ENCODE measurements at places on chromosomes 4 and X.

DNA sequence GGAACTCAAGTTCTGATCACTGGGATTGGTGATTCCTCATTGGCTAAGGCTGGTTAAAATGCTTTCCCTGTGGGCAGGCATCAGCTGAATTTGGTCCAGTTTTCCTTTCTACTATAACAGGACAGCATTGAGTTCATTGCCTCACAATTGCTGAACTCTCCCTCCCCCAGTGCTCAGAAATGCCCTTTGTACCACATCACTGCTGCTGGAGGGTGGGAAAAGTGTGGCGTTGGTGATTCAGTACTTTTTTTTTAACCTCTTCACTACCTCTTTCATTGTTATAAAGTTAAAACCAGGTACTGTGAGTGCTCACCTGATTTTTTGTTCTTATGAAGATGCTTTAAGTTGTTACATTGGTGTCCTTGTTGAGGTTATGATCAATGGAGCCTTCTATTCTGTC is 69.3 kb upstream of the IL2 start:
- no peak for DNase-seq

DNA sequence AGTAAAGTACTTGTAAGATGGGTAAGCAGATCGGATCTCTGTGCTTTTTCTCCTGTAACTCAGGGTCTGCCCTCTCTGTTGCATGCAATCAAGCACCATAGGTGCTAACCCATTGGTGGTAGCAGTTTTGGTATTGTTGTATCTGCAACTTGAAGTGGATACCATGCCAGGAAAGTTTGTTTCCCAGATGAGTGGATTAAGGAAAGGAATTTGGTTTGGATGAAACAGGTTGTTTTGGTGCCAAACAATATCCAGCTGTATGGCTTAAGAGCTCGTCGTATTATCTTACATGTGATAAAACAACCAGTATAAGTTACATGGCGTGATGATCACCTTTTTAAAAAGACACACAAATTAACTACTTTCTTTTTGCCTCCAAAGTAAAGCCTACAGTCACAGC is 280.9 kb upstream of the TENM3 start:
- DNase-seq = no peak

GRCh38 chr4:27692158-27692557 is 831.5 kb downstream of the STIM2 start:
- DNase-seq = no peak

DNA sequence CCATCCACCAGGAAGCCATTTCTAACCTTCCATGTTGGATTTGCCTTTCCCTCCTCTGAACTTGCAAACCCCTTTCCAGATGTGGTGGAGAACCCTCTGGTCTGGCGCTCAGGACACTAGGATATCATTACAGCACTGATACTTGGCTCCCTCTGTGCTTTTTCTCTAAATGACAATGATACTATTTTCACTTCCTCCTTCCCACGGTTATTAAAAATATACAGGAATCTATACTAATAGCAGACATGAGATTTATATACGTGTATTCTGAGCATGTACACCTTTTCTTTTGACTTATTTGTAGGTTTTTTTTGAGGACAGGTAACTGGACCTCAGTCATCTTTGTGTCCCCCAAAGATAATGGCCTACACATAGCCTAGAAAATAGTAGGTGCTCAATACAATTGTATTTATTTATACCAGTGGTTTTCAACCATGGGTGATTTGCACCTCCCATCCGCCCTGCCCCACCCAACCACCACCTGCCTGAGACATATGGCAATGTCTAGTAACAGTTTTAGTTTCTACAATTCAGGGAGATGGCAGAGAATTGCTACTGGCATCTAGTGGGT is 60.4 kb upstream of the PLAC8 start:
- no peak for DNase-seq

- no peak for DNase-seq
Measured at GRCh38 chr4:148934926-148935578, 492.8 kb upstream of the NR3C2 start.

GRCh38 chr4:183374950-183375555 is 52.8 kb upstream of the CLDN24 start:
- no peak for DNase-seq

DNA sequence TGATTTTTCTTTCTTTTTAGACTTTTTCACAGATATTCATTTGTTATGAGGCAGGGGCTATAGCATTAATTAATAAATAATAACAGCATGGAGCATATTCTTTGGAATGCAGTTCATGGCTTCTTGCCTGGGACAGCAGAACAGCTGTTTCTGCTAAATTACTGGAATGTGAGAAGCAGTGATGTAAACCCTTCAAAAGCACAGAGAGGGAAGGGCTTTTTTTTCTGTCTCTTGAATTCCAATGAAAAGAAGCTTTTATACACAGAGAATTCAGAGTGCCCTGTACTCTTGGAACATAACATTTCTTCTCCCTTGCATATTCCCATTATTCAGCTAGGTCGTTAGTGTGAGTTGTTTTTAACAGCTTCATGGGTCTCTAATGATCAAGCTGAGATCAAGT is 28.5 kb upstream of the ANK2 start:
- no peak for DNase-seq

DNA sequence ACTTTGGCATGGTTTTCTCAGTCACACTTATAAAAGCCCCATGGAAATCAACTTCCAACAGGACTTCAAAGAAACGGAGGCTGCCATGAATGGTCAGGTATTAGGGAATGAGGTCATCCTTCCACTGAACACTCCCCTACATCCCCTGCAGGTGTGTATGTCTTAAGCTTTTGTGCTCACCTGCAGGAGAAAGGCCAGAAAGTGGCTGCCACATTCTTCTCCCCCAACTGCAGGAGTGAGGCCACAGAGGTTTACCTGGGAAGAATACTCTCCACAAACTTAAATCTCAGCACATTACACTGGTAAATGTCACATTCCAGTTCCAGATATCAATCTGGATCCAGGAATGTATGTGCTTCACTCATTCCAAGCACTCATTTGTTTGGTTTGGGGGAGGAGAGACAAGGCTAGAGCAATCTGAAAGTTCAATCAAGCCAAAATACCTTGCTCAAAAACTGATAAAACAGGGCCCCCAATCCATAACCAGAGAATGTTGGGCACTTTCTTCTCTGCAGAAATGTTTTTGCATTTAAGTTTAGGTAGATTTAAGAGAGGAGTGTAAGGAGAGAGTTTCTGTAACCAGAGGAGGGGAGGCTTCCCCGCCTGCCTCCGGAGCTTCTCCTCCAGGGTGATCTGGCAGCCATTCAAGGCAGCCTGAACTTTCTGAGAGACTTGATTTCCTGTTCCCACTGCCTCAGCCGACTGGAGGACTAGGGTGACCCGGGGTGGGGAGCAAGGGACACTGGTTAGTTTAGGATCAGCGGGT is 15.4 kb downstream of the FAM9C start:
- peak; percentile 3 for DNase-seq

DNA sequence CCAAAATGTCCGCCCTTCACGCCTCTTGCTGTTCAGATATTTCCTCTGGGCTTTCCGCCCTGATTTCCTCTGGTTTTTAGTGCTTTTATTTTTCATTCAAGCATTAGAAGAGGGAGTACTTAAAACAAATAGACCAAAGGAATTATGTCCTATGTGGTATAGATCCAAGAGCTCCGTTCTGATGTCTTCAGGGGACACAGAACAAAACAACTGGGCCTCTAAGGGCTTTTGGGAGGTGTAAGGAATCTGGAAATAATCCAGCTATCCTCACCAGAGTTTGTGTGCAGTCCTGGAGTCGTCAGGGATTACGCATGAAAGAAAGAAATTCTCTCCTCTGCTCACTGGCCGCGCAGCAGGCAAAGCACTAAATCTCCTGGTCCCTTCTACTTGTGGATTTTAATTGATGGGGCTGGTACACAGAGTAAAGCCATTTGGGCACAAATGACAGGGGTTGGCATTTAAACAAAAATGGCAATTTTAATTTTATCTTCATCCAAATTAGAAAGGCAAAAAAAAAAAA is 999.2 kb downstream of the ADGRL3 start:
- DNase-seq = no peak

DNA sequence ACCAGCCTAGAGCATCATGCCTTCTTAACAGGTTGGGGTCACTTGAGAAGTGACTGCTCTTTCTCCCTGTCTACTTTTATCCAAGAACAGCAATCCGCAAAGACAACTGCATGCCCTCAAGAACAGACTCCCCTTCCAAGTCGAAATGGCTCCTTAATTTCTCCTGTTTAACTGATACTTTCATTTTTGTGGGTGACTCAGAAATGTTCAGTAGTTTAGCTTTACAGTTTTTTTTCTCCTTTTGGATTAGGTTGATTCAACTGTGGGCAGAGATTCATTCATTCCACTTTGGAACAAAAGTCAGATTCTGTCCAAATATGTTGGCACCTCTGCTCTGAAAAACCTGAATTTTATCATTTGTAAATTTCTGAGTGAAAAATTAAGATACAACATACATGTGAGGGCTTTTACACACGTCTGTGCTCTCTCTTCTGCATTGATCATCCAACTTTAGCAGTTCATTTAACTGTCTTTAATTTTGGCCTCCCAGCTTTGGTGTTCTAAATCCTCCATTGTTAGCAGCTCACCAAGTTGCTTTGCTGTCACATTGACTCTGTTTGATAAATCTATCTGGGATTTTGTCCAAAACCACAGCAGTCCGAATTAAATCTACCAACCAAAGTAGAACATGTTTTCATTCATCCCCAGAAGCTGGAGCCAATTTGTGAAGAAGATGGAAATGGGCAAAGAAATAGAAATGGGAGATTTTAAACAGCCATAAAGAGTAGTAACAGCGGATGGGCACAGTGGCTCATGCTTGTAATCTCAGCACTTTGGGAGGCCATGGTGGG is 50.0 kb downstream of the HOPX start:
- DNase-seq = peak; percentile 23

- DNase-seq = no peak
Measured at GRCh38 chr4:154019811-154020210, 230.9 kb upstream of the SFRP2 start.

DNA sequence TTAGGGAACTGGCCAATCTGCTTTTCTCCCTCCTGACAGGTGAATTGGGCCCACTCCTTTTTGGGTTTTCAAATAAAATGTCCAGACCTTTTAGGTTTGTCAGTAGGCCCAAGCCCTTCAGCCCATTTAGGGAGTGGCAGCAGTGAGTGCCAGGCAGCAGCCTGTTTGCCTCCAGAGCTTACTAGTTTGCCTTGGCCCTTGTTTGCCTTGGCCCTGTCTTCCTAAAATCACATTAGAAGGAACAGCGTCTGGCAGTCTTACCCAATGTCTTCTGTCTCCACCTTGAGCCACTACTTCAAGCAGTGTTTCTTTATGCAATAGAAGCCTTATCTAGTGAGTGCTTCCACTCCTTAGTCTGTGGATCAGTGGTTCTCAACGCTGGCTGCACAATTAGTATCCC is 117.1 kb downstream of the TMEM164 start:
- no peak for DNase-seq

- DNase-seq = no peak
Measured at GRCh38 chr4:8590546-8590880, 2.1 kb upstream of the CPZ start.

- no peak for DNase-seq
Measured at GRCh38 chrX:127243654-127244053, 424.1 kb downstream of the PRR32 start.

- DNase-seq = no peak
Measured at GRCh38 chr4:169485086-169485485, 127.3 kb downstream of the NEK1 start.

DNA sequence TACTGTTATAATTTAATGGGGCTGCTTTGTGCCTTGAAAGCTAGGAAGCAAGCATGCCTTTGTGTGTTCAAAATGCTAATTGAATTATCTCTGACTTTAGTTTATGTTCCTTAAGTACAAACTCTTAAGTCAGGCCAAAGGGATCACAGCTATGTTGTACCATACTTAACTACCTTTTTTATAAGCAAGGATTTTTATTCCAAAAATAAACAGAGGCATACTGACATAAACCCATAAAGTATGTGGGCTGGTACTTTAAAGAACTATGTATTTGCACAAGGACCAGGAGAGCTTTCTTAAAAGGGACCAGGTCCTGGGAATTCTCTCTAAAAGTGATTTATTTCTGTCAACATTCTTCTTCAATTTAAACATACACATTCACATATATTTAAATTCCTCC is 57.8 kb upstream of the HCCS start:
- DNase-seq = no peak

DNA sequence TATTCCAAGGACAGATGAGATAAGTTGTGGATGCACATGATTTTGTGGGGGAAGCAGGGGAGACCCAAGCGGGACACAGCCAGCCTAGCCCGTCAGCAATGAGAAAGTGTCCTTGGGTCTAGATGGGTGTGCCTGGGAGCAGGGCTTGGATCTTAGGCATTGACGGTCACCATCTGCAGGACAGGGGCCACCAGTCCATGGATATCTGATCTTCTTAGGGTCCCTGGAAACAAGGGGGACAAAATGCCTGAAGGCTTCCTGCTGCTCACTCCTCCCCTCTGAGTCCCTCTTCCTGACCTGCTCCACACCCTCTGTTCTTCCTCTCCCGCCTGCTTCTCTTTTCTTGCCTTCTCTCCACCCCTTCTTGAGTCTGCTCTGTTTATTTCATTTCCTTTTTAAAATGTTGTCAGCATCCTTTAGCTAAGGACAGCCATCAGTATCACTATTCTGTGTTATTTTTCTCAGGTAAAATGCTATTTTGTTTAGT is 298.4 kb downstream of the RAPGEF2 start:
- no peak for DNase-seq

- DNase-seq = no peak
Measured at GRCh38 chr4:52877036-52877435, 14.9 kb downstream of the RASL11B start.

DNA sequence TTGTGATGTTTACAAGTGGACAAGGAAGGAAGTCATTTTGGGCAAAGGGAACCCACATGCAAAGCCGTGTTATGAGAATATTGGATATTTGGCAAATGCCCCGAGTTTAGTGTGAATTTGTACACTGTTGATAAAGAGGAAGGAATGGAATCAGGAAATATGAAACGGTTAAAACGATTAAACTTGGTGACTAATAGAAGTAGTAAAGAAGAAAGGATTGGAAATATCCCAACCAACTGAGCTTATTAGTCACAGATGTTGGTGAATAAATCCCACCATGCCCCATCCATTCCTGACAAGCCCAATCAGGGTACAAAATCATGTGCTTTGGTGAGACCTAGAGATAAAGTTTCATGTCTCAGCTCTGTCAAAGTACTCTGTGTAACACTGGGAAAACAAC is 22.0 kb downstream of the ARHGAP24 start:
- DNase-seq = no peak

DNA sequence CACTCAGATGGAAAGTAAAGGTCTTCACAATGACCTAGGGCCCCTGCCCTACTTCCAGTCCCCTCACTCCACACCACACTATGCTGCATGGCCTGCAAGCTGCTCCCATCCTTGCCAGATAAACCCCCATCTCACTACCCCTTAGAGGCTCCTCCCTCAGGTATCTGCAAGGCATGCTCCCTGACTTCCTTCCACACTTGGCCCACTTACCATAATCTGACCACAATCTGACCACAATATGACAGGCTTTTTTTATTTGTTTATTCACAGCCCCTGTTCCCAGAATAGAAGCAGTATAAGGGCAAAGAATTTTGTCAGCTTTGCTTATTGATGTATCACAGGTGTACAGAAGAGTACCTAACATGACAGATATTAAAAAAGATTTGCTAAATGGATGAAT is 124.7 kb downstream of the CAMK2D start:
- DNase-seq = no peak

All from amniotic stem cell (primary cell).